ENCODE measurements at places on chromosomes 3 and 15. TPM values are rescaled to one million over a fixed set of nuclear protein-coding genes. Genes with fewer than 3 reads are reported as not detected.

- no peak for ATAC-seq
These were observed 2.5 kb downstream of the KPNA1 start for GRCh38 chr3:122512284-122512683.

DNA sequence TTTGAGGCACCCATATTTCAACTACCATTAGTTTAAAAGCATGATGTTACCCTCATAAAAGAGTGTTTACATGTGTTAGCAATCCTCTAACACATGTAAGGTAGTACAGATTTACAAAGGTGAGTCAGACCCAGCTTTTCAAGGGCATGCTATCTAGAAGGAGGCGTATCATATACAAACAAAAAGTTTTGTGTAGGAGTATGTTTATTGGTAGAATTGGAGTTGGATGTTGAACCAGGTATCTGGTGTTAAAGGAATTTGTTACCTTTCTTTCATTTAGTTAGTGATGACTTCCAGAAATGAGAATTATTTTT lies 2.4 kb downstream of the HACD3 start:
- no peak for ATAC-seq

GRCh38 chr3:107028086-107028485 lies 349.2 kb upstream of the CCDC54 start:
- no peak for ATAC-seq

DNA sequence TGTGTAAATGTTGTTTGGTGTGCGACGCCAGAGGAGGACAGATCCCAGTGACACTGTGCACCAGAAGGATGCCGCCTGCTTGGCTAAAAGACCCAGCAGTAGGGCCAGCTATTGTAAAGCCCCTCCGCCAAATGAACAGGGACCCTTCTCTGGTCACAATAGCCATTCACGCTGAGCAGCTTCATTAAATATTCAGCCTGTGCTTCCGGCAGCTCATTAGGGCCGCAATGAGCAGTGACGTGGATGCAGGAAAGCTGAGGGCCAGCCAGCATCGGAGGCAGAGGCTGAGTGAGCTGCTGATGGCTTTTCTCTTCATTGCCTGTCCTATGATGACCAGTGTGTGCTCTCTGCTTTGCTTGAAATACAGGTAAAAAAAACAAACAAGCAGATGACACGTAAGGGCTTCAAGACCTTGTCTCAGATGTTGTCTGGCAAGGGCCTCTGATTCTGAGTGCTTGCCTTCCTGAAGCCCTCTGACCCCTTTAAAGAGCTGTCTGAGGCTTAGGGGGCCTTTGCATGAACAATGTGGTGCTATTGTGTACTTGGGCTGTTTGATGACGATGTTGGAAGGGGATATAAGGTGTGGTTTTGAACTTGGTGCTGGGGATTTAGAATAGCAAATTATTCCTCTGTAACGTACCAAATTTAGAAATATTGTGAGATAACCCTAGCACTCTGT lies 130.4 kb downstream of the FEZF2 start:
- no peak for ATAC-seq

DNA sequence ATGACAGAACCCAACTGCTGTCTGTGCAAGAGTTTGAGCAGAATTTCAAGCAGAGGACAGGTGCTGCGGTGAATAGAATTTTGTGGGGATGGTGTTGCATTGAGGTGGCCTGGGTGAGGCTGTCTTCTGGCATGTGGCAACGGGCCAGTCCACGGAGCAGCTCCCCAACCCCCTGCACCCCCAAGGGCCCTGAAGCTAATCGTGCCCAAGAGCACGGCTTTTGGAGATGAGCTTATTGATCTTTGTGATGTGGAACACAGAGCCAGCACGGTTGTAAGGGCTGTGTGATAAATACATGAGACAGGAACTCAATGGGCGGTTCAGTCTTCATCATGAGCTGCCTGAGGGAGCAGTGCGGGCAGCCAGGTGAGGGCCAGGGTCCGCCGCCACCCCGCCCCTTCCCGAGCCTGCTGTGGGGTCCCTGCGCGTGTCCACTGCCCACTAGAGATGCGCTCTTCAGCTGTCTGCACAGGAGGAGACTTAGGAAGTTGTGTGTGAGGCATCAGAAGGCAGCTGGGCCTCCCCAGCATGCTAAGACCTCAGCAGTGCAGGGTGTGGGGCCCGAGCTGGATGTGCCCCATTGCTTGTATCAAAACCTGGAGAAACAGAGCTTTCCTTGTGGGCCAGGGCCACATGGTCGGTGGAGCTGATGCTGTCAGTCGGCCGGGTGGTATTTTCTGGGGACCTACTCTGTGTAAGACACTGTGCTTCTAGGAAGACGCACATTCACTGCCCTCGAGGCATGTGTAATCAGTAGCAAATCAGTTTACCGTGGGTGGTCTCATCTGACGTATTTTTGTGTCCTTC lies 90.5 kb downstream of the CHRNA7 start:
- no peak for ATAC-seq

DNA sequence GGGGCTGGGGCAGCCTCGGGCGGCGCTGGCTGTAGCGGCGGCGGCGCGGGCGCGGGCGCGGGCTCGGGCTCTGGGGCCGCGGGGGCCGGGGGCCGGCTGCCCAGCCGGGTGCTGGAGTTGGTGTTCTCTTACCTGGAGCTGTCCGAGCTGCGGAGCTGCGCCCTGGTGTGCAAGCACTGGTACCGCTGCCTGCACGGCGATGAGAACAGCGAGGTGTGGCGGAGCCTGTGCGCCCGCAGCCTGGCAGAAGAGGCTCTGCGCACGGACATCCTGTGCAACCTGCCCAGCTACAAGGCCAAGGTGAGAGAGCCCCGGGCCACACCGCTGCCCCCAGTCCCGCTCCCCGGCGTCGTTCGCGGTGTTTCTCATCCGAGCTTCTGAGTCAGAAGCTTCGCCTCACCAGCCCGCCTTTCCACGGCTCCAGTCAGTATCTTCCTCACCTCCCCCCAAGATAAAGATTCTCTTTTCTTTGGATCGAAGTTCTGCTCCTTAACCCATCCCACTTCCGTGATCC lies 600 bp downstream of the FBXO45 start:
- no peak for ATAC-seq

DNA sequence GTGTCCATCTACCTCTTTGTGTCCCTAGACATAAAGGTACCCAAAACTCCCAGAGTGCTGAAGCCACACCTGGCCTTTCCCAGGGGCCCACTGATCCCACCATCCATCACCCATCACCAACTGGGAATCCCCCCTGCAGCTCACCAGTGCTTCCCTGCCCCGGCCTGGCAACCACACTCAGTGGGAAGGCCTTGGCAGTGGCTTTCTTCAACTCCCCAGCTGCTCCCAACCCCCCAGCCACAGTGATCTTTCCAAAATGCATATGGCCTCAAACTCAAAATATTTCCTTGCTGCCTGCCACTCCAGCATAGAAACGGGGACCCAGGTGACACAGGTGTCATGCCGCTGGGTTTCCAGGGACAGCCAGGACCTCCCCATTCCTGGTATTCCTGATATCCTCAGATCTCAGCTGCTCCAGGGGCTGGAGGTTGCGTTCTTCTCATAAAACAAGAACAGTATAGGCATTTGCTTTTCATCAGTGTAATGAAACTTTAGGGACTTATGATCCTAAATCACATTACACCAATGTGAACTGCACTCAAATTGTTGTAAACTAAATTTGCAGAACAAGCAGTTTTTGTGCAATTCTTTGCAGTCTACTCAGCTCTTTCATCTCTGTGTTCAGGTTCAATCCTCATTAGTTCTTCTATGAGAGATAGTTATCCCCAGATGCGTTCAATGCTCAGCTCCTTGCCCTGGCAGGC lies 1.3 kb downstream of the OCA2 start:
- ATAC-seq = no peak

DNA sequence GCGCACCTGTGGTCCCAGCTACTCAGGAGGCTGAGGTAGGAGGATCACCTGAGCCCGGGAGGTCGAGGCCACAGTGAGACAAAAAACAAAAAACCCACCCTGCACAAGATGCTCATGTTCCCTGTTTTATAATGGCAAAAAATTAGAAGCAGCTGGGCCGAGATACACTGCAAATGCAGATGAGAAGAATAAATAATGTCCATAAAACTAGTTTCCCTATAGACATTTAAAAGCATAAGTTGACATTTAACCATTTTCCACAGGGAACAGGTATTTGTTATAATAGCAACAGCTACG lies 537 bp upstream of the SCAP start:
- no peak for ATAC-seq

DNA sequence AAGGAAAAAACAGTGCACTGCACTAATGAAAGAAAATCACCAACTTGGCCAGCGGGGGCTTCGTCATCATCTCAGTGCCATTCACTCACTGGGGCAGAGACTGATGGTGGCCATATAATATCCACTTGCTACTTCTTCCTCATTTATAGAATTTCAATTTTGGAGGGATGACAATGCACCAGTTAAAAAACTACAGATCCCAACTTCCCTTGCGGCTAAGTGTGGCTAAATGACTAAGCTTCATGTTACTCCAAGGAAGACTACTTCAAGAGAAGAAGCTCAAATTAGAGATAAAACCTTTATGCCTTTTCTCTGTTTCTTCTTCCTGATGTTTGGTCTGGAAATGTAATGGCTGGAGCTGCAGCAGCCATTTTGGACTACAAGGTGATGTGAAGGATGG lies 38.8 kb downstream of the NGLY1 start:
- ATAC-seq = no peak

- ATAC-seq = peak; percentile 81
These were observed 121.7 kb upstream of the SPRED1 start for GRCh38 chr15:38130740-38131498.

DNA sequence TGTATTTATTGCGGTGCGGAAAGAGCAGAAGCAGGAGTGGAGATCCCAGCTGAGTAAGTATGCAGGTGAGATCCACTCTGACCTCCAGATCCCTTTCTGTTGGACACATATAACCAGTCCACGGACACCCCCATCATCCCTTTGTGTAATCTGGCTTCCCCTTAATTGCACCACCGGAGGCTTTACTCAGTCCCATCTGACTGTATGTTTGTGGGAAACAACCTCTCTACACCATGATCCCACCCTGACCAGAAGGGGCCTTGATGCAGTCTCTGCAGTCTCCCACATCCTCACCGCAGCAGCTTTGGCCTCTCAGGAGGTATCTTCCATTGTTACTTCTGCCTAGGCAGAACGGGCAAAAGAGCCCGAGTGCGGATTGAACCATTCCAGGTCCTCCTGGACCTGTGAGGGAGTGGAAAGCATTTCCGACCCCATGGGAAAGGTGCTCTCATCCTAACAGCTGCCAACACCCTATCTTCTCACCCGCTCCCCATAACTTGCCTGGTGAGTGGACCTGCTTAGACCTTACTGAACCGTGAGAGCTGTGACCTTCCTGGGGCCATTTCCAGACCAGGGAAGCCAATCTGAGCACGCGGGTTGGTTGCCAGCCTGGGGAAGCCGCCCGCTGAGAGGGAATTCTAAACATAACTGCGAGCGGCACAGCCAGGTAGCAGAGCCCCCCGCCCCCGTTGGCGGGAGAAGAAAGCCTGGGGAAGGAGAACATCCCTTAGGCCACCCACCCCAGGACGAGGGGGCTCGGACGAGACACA lies 1.1 kb downstream of the SLCO2A1 start:
- ATAC-seq = no peak

GRCh38 chr3:153756816-153757215 lies 364.4 kb upstream of the ARHGEF26 start:
- no peak for ATAC-seq

DNA sequence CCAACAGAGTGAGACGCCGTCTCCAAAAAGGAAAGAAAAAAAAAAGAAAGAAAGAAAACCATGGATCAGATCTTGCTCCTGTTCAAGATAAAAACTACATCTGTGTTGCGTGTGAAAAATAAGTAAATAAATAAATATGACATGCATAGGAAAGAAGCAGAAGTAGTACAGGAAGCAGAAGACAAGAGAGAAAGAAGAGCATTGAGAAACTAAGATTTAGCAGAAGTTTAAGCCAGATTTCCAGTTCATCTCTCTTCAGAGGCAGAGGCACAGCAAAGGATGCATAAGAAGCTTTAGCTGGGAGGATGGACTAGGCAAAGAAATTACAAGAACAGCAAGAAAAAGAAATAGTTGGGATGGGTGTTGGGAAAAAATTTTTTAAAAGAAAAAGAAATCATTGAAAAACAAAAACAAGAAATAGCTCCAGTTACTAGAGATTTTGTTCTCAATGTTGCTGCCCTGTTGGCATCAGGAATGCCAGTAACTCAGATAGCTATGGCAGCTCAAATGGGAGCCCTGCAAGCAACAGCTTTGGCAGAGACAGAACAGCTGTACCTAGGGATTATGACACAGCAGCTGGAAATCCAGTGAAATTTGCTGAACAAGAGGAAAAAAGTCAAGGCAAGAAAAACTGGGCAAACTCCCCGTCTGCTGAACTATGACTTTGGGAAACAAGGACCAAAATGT lies 17.3 kb downstream of the AP3S2 start:
- ATAC-seq = no peak

- no peak for ATAC-seq
These were observed 459.9 kb downstream of the RAP2B start for GRCh38 chr3:153621953-153622352.

GRCh38 chr15:73284090-73284716 lies 84.6 kb downstream of the HCN4 start:
- no peak for ATAC-seq

The CA12 gene
- 16.3 TPM for total RNA-seq

The TP63 gene
- total RNA-seq = 3.4 TPM

The UNC13C gene
- total RNA-seq = 0.89 TPM

The SLC22A13 gene
- total RNA-seq = 0.16 TPM

The CHRNA3 gene
- total RNA-seq = 1.1 TPM

The SRPRB gene
- 32.1 TPM for total RNA-seq

The GPR149 gene
- not detected for total RNA-seq

The LSMEM2 gene
- not detected for total RNA-seq

The NCKIPSD gene
- total RNA-seq = 21.5 TPM

The TNFAIP8L3 gene
- 31.7 TPM for total RNA-seq

The POPDC2 gene
- 19.7 TPM for total RNA-seq

The ACSBG1 gene
- 0.67 TPM for total RNA-seq
